ENCODE measurements at places on chromosomes 11 and 22.

DNA sequence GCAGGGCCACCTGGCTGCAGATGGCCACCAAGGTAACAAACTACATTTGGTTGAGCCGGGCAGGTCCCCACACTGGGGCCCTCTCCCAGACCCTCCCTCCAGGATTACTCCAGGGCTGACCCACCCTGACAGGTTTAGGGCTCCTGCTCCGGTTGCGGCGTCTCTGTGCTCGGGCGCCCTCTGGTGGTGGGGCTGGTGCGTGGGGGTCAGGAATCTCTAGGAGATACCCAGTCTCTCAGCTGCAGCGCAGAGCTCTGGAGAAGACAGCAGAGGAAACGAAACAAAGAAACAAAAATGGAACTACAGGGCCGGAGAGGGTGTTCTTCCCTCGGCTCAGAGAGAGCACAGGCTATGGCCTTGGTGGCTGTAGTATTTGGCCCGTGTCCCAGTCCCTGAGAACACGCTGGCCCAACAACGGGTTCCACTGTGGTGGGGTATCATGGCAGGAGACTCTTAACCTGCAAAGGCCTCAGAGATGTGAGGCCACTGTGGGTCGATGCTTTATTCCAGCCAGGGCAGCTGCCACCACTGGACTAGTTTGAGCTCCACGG lies 2.4 kb downstream of the C11orf96 start:
- peak; percentile 46 for DNase-seq
- H3K36me3 ChIP-seq = no peaks in the 10 kb centered on the region
- peak overlapping the region; percentile 83 for H3K27ac ChIP-seq
- H3K4me3 ChIP-seq = peak overlapping the region; percentile 66
- H3K4me1 ChIP-seq = peaks cover 15% of the 10 kb centered on the region

GRCh38 chr11:119764108-119764868 lies 35.3 kb upstream of the NECTIN1 start:
- no peak overlapping the region for H3K4me3 ChIP-seq
- peak; percentile 32 for DNase-seq
- no peaks in the 10 kb centered on the region for H3K27me3 ChIP-seq
- no peak overlapping the region for H3K27ac ChIP-seq
- H3K4me1 ChIP-seq = no peaks in the 10 kb centered on the region

DNA sequence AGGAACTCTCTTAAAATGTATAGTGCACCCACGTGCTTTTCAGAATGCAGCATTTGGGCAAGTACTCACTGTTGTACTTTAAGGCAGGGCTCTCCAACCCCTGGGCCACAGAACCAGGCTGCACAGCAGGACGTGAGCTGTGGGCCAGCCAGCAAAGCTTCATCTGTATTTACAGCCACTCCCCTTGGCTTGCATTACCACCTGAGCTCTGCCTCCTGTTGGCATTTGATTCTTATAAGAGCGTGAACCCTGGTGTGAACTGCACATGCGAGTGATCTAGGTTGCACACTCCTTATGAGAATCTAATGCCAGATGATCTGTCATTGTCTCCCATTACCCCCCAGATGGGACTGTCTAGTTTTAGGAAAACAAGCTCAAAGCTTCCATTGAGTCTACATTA lies 3.0 kb downstream of the C11orf58 start:
- no peaks in the 10 kb centered on the region for H3K27me3 ChIP-seq
- H3K4me3 ChIP-seq = peak overlapping the region; percentile 9
- H3K27ac ChIP-seq = peak overlapping the region; percentile 32
- H3K4me1 ChIP-seq = peaks cover 72% of the 10 kb centered on the region

- no peaks in the 10 kb centered on the region for H3K27me3 ChIP-seq
- H3K4me3 ChIP-seq = no peak overlapping the region
- peak overlapping the region; percentile 64 for H3K27ac ChIP-seq
- peaks cover 22% of the 10 kb centered on the region for H3K4me1 ChIP-seq
- H3K36me3 ChIP-seq = no peaks in the 10 kb centered on the region
Observed at GRCh38 chr22:41816241-41816640, 15.8 kb downstream of the CCDC134 start.

DNA sequence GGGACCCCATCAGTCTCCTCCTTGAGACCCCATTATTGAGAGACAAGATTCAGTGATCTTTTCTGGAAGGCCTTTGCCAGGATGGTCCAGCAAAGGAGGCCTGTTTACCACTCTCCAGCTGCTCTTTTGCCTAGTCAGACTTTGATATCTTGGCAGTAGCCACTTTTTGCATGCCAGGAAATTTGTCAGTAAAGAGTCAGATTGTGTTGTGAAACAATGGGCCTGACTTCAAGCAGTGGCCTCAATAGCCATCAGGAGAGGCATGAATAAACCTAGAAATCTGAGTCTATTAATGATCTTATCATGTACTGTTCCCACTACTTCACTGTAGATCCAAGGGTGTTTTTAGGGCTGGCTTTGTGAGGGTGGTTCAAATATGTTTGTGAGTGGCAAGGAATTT lies 479.4 kb downstream of the JRKL start:
- H3K4me3 ChIP-seq = no peak overlapping the region
- peak; percentile 21 for DNase-seq
- H3K4me1 ChIP-seq = peaks cover 8% of the 10 kb centered on the region
- no peak overlapping the region for H3K27ac ChIP-seq

DNA sequence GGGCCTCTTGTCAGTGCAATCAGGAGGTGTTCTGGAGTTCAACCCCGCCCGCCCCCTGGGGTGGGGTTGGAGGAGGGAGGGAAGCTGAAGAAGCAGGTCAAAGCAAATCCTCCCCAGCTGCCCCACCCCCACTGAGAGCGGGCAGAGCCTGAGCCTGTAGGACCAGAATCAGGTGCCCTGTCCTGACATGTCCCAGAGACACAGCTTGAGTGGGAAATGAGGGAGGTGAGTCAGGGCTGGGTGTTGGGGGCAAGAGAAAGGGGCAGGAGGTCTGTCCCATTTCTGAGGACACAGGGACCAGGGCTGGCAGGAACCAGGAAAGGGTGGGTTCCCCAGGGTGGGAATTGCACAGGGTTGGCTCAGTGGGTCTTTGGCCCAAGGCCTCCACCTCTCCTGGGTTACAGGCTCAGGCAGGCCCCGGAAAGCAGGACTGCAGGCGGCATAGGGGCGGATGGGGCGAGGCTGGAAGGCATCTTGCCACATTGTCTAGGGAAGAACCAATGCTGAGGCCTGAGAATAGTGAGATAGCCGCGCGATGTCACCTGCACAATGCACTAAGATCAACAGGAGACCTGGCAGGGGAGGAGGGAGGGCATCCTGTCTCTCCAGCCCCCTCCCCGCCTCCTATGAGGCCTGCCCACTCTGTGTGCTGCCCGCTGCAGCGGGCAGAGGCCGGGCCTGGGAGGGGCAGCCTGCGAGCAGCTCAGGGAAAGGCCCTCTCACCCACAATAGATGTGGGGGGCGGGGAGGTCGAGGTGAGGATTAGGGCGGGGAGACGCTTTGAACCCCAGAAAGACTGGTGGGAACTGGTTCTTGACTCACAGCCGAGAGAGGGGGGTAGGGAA lies 32.4 kb downstream of the NECTIN1 start:
- peaks cover 8% of the 10 kb centered on the region for H3K4me1 ChIP-seq
- H3K4me3 ChIP-seq = no peak overlapping the region
- DNase-seq = no peak

DNA sequence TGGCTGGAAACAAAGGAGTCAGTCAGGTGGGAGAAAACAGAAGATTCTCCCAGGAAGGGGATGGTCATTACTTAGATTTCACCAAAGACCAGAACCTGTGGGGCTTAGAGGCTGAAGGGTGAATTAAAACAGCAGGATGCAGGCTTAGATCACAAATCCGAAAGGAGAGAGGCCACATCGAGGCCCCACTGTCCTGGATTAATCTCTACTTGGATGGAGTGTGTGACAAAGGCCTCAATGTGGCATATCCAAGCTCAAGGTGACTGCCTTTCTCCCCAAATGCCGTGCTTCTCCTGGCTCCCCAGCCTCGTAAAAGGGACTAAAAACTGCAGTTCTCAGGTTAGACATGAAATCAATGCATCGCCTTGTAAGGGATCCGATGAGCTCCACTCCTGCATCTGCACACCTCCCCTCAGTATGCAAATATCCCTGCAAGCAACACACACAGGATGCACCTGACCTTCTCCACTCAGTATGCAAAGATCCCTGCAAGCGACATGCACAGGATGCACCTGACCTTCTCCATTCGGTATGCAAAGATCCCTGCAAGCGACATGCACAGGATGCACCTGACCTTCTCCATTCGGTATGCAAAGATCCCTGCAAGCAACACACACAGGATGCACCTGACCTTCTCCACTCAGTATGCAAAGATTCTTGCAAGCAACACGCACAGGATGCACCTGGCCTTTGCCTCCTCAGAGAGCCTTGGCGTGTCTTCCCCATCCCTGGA lies 447.4 kb downstream of the BRD1 start:
- no peaks in the 10 kb centered on the region for H3K27me3 ChIP-seq
- H3K4me3 ChIP-seq = no peak overlapping the region
- H3K4me1 ChIP-seq = no peaks in the 10 kb centered on the region

GRCh38 chr22:30276039-30276438 lies 9.4 kb upstream of the OSM start:
- no peaks in the 10 kb centered on the region for H3K4me1 ChIP-seq
- H3K27ac ChIP-seq = no peak overlapping the region
- no peak overlapping the region for H3K4me3 ChIP-seq
- H3K36me3 ChIP-seq = no peaks in the 10 kb centered on the region

GRCh38 chr22:35835998-35836691 lies 118.5 kb downstream of the APOL5 start:
- peaks cover 75% of the 10 kb centered on the region for H3K4me1 ChIP-seq
- H3K27me3 ChIP-seq = no peaks in the 10 kb centered on the region
- no peaks in the 10 kb centered on the region for H3K36me3 ChIP-seq
- peak; percentile 56 for DNase-seq

- no peaks in the 10 kb centered on the region for H3K36me3 ChIP-seq
- H3K27ac ChIP-seq = no peak overlapping the region
- peaks cover 17% of the 10 kb centered on the region for H3K27me3 ChIP-seq
- no peak for DNase-seq
Observed at GRCh38 chr22:42319386-42319785, 48.9 kb upstream of the TCF20 start.

DNA sequence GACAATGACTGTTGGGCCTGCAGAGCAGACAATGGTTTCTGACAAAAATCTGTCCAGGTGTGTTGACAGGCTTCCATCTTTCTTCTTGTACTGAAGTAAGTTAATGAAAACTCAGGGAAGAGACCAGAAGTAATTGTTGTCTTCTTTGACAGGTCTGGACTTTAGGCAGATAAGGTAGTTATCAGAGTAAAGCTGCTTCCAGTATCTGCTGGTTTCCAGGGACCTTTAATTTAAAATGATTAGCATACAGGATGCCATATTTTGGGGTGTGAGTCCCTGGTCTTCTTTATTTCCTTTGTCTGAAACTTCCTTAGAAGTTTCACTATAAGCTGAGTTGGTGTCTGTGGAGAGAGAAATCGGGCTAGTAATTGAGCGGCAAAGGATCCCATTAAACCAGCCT lies 1.4 kb downstream of the TMX2 start:
- H3K36me3 ChIP-seq = no peaks in the 10 kb centered on the region
- H3K27ac ChIP-seq = peak overlapping the region; percentile 89
- no peak for DNase-seq
- no peaks in the 10 kb centered on the region for H3K27me3 ChIP-seq

- DNase-seq = no peak
- H3K4me3 ChIP-seq = no peak overlapping the region
- H3K4me1 ChIP-seq = peaks cover 3% of the 10 kb centered on the region
- no peaks in the 10 kb centered on the region for H3K36me3 ChIP-seq
- H3K27ac ChIP-seq = no peak overlapping the region
Observed at GRCh38 chr22:25102722-25103121, 96.9 kb upstream of the CRYBB3 start.

GRCh38 chr11:115081972-115082371 lies 403.6 kb downstream of the NXPE2 start:
- peaks cover 21% of the 10 kb centered on the region for H3K4me1 ChIP-seq
- no peak overlapping the region for H3K4me3 ChIP-seq

GRCh38 chr11:67099831-67100324 lies 19.2 kb upstream of the KDM2A start:
- no peaks in the 10 kb centered on the region for H3K27me3 ChIP-seq
- DNase-seq = no peak
- no peak overlapping the region for H3K27ac ChIP-seq
- H3K4me1 ChIP-seq = no peaks in the 10 kb centered on the region
- no peak overlapping the region for H3K4me3 ChIP-seq

DNA sequence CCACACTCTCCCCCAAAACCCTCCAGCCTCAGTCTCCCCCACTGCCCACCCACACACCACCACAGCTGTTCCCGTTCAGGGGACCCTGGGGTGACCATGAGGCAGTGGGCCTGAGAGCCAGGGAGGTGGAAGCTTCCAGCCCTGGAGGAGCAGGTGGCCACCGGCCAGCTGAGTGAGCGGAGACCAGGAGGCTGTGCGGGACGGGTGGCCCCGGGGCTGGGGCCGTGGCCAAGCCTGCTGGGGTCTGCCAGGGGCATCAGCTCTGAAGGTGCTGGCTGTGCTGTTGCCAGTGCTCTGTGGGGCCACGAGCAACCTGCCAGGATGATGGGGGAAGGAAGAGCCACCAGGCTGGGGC lies 26.0 kb downstream of the OSBPL5 start:
- no peaks in the 10 kb centered on the region for H3K36me3 ChIP-seq
- no peak overlapping the region for H3K27ac ChIP-seq
- H3K27me3 ChIP-seq = no peaks in the 10 kb centered on the region
- no peak overlapping the region for H3K4me3 ChIP-seq

- H3K4me3 ChIP-seq = no peak overlapping the region
- no peaks in the 10 kb centered on the region for H3K27me3 ChIP-seq
- peaks cover 30% of the 10 kb centered on the region for H3K4me1 ChIP-seq
- H3K27ac ChIP-seq = no peak overlapping the region
Observed at GRCh38 chr11:78355309-78355705, 62.3 kb downstream of the GAB2 start.

- no peaks in the 10 kb centered on the region for H3K4me1 ChIP-seq
- no peaks in the 10 kb centered on the region for H3K36me3 ChIP-seq
- H3K27ac ChIP-seq = no peak overlapping the region
- H3K27me3 ChIP-seq = no peaks in the 10 kb centered on the region
- DNase-seq = no peak
Observed at GRCh38 chr11:92199991-92200390, 24.6 kb upstream of the FAT3 start.

GRCh38 chr22:35484651-35485556 lies 55.7 kb upstream of the RASD2 start:
- no peak for DNase-seq
- no peaks in the 10 kb centered on the region for H3K36me3 ChIP-seq
- no peak overlapping the region for H3K27ac ChIP-seq
- no peak overlapping the region for H3K4me3 ChIP-seq
- no peaks in the 10 kb centered on the region for H3K27me3 ChIP-seq
- H3K4me1 ChIP-seq = peaks cover 17% of the 10 kb centered on the region

- peaks cover 51% of the 10 kb centered on the region for H3K4me1 ChIP-seq
- H3K4me3 ChIP-seq = no peak overlapping the region
- no peaks in the 10 kb centered on the region for H3K27me3 ChIP-seq
- H3K36me3 ChIP-seq = no peaks in the 10 kb centered on the region
- peak overlapping the region; percentile 64 for H3K27ac ChIP-seq
Observed at GRCh38 chr11:64086258-64087123, 50.8 kb downstream of the FLRT1 start.

GRCh38 chr22:20957683-20958431 lies 9.2 kb upstream of the AIFM3 start:
- peak overlapping the region; percentile 6 for H3K27ac ChIP-seq
- H3K27me3 ChIP-seq = no peaks in the 10 kb centered on the region
- peaks cover 42% of the 10 kb centered on the region for H3K4me1 ChIP-seq
- peak overlapping the region; percentile 58 for H3K4me3 ChIP-seq
- H3K36me3 ChIP-seq = no peaks in the 10 kb centered on the region

- peaks cover 18% of the 10 kb centered on the region for H3K4me1 ChIP-seq
- peak overlapping the region; percentile 76 for H3K27ac ChIP-seq
- H3K4me3 ChIP-seq = no peak overlapping the region
Observed at GRCh38 chr11:130609121-130610035, 160.9 kb downstream of the ADAMTS15 start.

All from gastrocnemius medialis (tissue), 4 donors.